ENCODE measurements at places on chromosomes 6 and 20.

GRCh38 chr6:168496997-168497331 is 56.0 kb downstream of the SMOC2 start:
- DNase-seq, result no peak

DNA sequence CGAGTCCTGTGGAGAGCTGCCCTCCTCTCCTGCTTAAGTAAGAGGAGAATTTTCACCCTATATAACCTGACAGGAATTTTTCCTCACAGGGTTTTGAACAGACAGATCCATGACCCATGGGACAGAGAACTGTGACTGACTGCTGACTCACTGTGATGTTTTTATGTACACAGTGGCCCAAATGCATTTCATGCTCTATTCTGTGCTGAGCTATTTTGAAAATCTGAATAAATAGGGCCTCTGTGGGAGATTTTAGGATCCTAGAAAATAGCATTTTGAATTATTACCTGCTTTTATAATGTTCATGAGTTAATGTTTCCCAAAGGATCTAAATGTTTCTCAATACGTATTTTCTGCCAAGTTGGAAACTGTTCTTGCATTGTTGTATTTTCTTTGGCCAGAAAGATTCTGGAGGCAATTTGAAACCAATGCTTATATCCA is 577.4 kb downstream of the HTR1B start:
- DNase-seq, result peak; percentile 57

DNA sequence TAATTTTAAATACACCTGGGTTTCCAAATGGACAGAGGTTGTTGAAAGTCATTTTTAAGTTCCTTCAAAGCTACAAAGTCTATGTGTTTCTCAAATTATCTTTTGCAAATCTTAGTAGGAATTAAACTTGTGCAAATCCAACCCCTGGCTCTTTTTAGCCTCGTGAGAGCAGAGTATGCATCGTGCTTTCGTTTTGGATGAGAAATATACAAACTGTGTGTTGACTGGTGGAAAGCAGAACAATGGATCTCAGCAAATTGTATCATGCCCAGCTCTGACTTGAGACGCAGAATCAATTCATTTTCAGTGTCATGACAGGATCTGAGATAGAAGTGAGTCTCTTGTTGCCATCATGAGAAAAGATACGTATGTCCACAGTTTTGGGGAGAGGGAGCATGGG is 542.4 kb upstream of the FLRT3 start:
- no peak for DNase-seq

DNA sequence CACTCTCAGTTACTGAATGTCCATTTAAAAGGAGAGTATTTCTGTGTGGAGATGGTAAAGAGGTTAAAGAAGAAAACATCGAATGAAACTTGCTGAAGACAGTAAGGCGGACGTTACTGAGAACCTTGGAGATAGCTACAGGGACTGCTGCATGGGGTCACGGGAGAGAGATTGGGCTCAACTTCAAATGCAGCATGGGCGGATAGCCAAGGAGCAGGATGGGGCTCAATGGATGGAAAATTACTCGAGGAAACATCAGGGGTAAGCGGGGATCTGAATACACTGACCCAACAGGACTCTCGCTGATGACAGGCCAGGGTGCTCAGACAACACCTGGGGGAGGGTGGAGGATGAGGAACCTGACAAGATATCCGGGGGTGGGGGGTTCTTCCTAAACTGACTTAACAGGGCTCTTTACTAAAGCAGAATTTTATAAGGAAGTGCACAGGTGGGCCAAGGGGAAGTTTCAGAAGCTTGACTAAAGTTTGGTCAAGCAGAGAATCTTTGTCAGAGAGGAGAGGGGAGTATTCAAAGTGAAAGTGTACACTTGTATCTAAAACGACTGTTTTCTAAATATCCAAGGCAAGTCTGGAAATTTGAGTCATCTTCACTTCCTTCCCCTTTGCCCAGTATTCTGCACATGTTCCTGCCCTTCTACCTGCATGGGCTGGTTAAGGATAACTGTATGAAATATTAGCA is 22.8 kb downstream of the ECT2L start:
- no peak for DNase-seq

GRCh38 chr6:44002067-44002592 is 125.1 kb downstream of the MRPL14 start:
- no peak for DNase-seq

DNA sequence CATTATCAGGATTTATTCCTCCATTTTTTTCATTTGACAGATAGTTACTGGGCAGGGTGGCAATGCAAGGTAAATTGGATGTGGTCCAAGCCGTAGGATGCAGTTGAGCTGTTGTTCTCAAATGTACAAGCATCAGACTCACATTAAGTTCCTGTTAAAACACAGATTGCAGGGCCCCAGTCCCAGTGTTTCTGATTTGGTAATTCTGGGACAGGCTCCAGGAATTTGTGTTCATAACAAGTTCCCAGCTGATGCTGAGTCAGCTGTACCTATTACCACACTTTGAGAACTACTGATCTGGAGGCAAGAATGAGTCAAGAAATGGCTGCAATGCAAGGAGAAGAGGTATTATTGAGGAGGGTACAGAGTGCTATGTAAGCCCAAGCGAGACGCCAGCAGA is 11.7 kb downstream of the TMEM244 start:
- DNase-seq, result peak; percentile 71

DNA sequence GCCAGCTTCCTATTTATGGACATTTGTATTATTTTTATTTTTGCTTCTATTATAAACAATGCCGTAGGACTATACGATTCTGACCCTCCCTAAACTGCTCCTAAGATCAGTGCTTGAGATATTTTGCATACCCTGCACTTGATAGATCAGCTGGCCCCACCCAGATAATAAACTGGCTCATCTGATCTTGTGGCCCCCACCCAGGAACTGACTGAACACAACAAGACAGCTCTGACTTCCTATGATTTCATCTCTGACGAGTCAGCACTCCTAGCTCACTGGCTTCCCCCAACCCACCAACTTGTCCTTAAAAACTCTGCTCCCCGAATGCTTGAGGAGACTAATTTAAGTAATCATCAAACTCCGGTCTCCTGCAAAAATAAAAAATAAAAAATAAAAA is 34.9 kb upstream of the TFAP2A start:
- no peak for DNase-seq

DNA sequence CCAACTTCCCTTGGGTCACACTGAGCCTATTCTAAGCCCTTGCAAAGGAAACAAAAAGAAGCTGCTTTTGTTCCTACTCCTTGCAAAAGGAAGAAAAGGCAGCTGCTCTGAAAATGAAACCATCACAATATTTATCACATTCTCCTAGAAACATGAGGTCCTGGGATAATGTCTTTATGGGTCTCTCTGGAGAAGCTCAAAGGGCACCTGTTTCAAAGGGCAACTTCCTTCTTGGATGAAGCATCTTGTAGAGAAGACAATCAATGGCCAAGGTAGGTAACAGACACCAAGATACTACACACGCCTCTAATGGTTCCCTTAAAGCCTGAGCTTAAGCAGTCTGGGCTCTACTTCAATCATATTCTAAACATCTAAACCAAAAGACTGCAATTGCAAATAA is 10.4 kb downstream of the ELOVL5 start:
- DNase-seq, result no peak

DNA sequence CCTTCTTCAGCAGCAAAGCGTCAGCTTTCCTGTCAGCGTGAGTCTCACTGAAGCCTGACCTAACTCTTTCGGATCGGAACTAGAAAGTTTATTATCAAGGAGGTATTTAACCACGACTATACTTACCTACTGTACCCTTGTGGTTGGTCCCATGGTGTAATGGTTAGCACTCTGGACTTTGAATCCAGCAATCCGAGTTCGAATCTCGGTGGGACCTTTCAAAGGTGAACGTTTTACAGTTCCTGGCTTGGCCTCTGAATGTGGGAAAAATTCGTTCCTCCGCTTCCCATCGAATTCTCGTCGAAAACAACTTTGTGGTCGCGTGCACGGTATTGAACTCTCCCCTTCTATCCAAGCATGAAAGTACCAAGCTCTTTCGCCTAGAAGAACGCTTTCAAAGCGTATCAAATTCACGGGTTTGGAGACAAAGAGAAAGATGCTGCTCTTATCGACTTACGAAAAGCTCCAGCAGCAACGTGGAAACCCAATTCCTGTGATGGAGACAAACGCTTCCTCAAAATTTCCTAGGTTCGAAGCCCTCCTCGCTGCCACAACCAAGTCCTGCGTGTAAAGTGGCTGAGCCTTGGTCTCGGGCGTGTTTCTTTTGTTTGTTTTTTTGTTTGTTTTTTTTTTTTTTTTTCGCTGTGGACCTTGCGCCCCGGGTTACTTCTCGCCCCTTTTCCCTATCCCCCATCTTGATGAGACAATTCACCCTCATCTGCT is 63.7 kb downstream of the GPX5 start:
- DNase-seq, result peak; percentile 93

DNA sequence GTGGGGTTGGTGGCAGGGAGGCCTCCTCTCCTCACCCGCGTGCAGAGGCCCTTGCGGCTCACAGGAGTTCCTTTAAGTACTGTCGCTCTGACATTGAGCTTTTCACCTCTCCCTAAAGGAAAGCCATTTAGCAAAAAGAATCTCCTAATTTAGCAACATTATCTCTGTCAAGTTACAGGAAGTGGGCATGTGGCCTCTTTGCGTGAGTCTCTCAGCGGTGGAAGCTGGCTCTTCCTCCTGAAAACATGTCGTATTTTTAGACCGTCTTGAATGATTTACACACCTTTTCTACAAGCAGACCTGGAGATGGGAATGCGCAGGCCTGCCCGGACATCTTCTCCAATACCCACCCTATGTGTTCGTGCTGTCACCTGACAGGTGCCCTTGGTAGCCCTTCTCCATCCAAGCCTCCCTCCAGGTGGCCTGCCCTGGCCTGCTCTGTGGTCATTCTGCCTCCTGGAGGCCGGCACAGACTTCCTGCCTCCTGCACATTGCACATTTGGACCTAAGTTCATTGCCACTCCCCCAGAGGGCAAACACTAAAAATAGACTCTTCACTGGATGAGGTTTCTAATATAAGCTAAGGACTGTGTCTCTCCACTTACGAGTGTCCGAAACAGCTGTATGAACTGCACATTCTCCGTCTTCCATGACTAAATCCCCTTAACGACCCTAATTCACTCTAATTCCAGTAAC is 18.5 kb upstream of the PHACTR3 start:
- DNase-seq, result no peak

DNA sequence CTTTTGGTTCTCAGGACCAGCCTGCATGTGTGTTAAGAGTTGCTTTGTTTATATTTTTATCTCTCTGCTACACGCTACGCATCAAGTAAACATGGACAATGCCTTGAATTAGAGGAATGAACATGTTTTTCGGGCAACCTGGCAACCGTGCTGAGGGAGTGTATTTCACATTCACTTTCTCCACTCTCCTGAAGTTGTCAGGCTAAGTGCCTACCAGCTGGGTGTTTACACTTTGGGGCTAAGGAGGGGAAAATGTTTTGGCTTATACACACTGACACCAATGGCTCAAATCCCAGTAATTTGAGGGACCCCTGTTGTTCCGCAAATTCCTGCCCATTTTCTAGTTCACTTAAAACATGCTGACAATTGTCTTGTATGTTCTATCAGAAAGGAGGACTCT is 141.5 kb upstream of the PDE7B start:
- no peak for DNase-seq

GRCh38 chr6:108275976-108276375 is 15.1 kb upstream of the SNX3 start:
- no peak for DNase-seq

GRCh38 chr6:43009124-43009523 is 4.6 kb downstream of the MEA1 start:
- DNase-seq, result peak; percentile 19

DNA sequence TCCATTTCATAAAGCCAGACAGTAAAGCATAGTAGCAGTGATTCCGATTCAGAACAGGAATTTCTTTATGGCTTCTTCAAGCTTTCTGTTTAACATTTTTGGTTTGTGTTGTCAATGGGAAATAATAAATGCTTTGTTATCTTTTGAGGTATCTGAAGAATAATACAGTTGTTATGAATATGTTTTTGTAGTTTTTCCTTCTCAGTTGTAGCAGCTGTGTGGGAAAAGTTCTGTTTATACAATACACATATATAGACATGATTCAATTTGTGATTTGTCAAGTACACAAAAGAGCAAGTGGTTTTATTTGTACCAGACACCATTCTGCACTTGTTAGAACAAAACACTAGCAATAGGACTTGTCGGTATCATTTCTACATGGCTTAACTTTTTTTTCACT is 96.6 kb downstream of the CDYL start:
- DNase-seq, result peak; percentile 27

DNA sequence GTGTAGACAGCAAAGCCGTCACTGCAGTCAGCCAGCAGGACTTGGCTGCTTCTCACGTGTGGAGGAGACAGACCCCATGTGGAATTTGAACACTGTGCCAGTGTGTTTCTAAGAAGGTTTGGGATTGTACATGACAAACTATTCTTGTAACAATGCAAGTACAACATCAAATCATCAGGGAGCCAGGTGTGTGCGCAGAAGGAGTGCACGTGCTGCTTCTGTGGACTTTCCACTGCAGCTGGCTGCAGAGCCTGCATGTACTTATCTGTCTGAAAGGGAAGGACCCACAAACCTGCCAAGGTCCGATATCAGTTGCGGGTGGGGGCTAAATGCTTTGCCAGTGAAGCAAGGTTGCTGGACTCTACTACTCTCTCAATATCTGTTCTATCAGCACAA is 211.6 kb downstream of the WDR27 start:
- DNase-seq, result no peak

DNA sequence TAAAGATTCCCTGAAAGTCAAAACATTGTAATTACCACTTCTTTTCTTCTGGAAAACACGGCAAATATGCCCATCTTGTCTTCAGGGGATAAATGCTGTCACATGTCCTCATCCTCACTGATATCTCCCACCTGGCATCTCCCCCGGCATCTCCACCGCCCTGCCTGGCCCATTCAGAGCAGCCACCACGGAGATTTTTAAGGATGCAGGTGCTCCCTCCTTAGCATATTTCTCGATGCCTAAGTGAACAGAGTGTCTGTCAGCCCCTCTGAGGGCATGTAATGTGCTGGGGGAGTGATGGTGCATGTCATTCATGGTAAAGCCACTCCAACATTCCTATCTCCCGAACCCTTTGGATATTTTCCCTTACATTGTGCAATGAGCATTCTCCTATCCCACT is 215.5 kb downstream of the PREX1 start:
- no peak for DNase-seq

DNA sequence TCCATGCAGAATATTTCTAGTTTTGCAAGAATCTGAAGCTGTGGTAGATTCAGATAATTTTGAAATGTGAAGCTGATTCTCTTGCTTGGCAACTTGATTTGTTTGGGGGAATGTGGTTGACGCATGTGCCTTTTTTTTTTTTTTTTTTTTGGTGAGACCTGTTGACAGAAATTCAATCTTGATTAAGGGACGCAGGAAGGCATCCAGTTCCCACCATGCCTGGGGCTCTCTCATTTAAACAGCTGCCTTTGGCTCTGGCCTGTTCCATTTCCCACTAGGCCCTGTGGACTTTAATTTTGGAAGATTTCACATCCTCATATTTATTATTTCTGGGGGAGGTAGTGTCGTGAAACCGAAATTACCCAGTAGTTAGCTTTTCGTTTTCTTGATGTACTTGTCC is 8.6 kb downstream of the TPX2 start:
- no peak for DNase-seq

GRCh38 chr6:16559071-16559470 is 202.2 kb downstream of the ATXN1 start:
- no peak for DNase-seq
